ENCODE measurements at places on chromosomes 5 and 9. TPM values are rescaled to one million over a fixed set of nuclear protein-coding genes. Genes with fewer than 3 reads are reported as not detected.

The LRRC19 gene
- 0.40 TPM for polyA plus RNA-seq

The LCN2 gene
- 1.8 TPM for polyA plus RNA-seq

The EGFLAM gene
- 6.5 TPM for polyA plus RNA-seq

The SPATA31A3 gene
- polyA plus RNA-seq: not detected
